SK-N-DZ (cell line): ENCODE measurements at places on chromosomes 12 and 14.

- DNase-seq = no peak
These were observed 34.9 kb downstream of the RERGL start for GRCh38 chr12:18054925-18055619.

GRCh38 chr12:49187184-49187583, 1.7 kb downstream of the TUBA1A start:
- peak; percentile 65 for DNase-seq

GRCh38 chr14:74841230-74842207, 34.4 kb downstream of the PROX2 start:
- DNase-seq = no peak

- no peak for DNase-seq
These were observed 218.1 kb downstream of the GLT1D1 start for GRCh38 chr12:129071362-129071761.

GRCh38 chr14:103529383-103530365, 678 bp downstream of the TRMT61A start:
- DNase-seq = no peak

- no peak for DNase-seq
These were observed 304.5 kb downstream of the GALC start for GRCh38 chr14:87688524-87688923.

DNA sequence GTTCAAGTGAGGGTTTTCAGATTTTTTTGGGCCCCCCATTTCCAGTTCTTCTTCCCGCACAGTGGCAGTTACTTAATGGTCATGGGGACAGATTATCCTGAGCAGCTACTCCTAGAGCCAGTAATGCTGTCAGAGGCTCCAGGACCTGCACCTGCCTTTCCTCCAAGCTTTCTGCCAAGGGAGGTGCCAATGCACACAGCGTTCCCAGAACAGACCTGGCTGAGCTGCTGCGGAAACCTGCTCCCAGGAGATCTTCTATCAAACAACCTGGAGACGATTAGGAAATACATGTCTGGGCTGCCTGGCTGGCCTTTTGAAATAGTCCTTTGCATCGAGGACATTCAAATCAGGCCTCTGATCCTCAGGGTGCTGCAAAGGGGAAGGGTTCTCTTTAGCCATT, 120.9 kb downstream of the SLC8A3 start:
- DNase-seq = no peak

- no peak for DNase-seq
These were observed 7.2 kb downstream of the LGALS3 start for GRCh38 chr14:55136241-55136640.

DNA sequence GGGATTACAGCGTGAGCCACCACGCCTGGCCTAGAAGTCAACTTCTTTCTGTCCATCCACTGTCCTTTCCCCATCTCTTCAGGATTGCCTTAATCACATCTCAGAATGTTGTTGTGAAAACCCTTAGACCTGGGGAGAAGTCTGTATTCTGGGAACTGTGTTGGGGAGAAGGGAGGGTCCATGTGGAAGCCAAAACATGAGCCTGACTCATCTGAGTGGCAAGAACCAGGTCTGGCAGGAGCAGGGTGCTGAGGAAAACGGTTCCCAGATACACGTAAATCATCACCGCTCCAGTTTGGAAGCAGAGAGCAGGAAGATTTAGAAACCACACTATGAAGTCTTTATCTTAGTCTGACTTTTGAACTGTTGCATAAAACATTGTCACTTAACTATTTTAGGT, 245.6 kb upstream of the RGS6 start:
- DNase-seq = no peak
